Activated CD8-positive, alpha-beta memory T cell treated with anti-CD3 and anti-CD28 coated beads, Interleukin-2, amount 10 ng/mL, durations not matched to agents 7 days and 5 days (primary cell): ENCODE measurements at places on chromosomes 2 and 18.

GRCh38 chr18:58838165-58838860, 26.4 kb upstream of the ZNF532 start:
- DNase-seq, result no peak

GRCh38 chr2:212032032-212032431, 506.6 kb downstream of the ERBB4 start:
- no peak for DNase-seq

DNA sequence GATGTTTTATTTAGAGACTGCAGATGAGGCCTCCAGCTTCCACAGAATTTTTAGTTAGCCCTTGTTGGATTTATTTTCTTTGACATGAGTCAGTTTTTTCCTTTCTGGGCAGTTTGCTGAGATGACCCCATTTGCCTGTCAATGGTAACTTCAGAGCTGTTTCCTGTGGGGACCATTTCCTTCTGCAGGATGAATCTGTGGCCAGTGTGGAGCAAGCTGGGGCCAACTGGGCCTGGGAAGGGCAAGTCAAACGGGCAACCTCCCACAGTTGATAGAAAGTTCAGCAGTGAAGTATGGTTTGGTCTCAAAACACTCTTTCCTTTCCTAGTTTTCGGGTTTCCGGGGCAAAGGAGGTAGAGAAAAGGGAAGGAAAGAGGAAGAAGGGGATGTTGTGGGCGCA, 291.4 kb upstream of the NRP2 start:
- DNase-seq, result no peak

DNA sequence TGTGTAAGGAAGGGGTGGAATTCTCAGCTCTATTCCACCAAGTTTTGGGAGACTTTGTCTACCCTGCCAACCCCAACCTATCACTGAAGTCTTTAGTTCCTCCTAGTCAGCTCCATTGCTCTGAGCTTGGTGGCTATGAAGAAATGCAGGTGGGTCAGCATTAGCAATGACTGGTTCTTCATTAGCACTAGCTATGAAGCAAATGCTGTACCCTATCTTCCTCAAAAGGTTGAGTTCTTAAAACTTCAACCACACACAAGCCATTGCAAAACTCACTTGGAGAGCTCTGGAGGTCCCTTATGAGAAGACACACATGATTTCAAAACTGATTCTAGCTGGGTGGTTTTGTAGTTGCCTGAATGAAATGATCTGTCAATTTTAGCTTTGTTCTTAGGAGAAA, 193.8 kb downstream of the IKZF2 start:
- no peak for DNase-seq

- DNase-seq, result no peak
Observed at GRCh38 chr2:68031542-68032160, 31.2 kb downstream of the C1D start.

- no peak for DNase-seq
Observed at GRCh38 chr2:175755656-175756386, 246.2 kb downstream of the LNPK start.

GRCh38 chr2:1402064-1402463, 11.2 kb upstream of the TPO start:
- no peak for DNase-seq

GRCh38 chr2:127743477-127744026, 42.3 kb downstream of the SFT2D3 start:
- no peak for DNase-seq

- DNase-seq, result no peak
Observed at GRCh38 chr18:31209041-31209440, 46.4 kb upstream of the DSC1 start.

- no peak for DNase-seq
Observed at GRCh38 chr2:127943186-127943585, 57.4 kb upstream of the AMMECR1L start.

DNA sequence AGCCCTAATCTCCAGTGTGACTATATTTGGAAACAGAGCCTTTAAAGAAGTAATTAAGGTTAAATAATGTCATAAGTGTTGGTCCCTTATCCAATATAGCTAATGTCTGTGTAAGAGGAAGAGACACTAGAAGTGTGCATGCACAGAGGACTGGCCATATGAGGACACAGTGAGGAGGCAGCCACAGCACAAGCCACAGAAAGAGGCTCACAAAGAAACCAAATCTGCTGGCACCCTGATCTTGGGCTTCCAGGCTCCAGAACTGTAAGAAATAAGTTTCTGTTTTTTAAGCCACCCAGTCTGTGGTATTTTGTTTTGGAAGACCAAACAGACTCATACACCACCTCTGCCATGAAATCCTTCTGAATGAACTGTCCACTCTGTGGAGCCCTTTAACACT, 186.4 kb upstream of the SLC39A10 start:
- no peak for DNase-seq

GRCh38 chr2:164868563-164869419, 27.2 kb upstream of the COBLL1 start:
- DNase-seq, result no peak

DNA sequence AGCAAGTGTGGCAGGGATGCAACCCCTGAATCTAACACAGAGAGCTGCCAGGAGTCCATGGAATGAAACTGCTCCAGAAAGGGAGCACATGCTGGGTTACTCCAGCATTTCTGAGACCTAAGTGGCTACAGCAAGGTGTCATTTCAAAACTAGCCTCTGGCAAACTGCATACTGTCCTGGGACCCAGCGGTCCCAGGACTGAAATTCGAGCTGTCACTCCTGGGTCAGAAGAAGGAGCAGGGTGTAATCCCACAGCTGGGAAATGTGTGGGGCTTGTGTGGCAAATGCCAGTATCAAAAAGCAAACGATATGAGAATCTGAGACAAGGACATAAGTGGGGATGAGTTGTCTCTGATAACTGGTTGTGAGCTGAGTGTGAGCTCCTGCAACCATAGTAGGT, 70.3 kb upstream of the ACVR1C start:
- DNase-seq, result no peak

DNA sequence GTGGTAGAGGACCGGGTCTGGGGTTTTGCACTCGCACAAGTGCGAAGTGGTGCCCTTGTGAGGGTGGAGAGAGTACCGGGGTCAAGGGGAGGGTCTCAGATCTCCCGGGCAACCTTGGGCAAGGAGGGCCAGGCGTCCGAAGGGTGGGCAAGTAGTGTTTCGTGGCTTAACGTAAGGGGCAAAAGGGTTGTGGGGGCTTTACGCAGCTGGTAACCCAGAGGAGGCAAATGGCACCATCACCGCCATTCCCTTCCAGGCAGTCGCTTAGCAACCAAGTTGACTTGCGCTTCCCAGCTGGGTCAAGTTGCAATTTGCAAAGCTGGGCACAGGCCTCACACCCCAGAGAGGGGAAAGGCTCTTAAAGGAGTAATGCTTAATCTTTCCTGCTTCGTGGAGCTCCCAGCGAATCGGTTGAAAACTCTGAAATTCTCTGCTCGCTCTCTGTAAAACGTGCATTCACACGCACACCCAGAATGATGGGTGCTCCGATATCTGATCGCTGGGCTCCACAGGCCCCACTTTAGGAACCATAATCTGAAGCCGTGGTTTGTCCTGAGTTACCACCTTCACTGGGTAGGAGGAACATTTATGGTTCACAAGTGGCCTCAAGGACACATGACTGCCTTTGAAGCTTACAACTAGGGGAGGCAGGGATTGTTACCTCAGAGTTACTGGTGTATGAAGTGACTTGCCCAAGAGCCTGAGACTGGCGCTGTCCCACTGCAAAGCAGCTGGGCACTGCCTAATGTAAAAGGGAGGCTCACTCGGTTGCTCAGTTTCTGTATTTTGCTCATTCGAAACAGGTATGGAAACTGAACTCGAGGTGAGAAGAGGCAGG, 127.9 kb downstream of the UXS1 start:
- no peak for DNase-seq

GRCh38 chr2:228798458-228799207, 472.5 kb downstream of the PID1 start:
- DNase-seq, result no peak

- no peak for DNase-seq
Observed at GRCh38 chr2:206324869-206325268, 50.4 kb downstream of the ZDBF2 start.

DNA sequence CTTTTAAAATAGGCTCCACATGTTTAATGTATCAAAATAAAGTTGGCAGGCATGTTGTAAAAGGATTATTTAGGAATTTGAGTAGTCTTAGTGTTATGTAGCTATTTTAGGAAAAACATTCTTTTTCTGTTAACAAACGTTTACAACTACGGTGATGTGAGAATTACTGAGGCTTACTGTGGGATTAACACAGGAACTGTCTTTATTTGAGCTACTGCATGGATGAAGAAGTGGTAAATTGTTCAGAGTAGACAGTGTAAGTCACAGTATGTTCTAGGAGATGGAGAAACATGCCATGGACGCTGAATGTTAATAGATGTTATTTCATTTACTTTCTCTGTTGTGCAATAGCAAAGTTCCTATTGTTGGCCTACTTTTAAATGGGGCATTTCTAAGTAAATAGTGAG, 1.6 kb downstream of the PPM1B start:
- DNase-seq, result no peak
